Activated CD8-positive, alpha-beta T cell treated with anti-CD3 and anti-CD28 coated beads, Interleukin-2, amount 10 ng/mL, durations not matched to agents 7 days and 5 days (primary cell): ENCODE measurements at places on chromosomes 3 and 15. TPM values are rescaled to one million over a fixed set of nuclear protein-coding genes. Genes with fewer than 3 reads are reported as not detected.

GRCh38 chr3:1346386-1346785 lies 253.6 kb downstream of the CNTN6 start:
- no peak overlapping the region for H3K27ac ChIP-seq
- H3K36me3 ChIP-seq = no peaks in the 10 kb centered on the region
- no peaks in the 10 kb centered on the region for H3K27me3 ChIP-seq

DNA sequence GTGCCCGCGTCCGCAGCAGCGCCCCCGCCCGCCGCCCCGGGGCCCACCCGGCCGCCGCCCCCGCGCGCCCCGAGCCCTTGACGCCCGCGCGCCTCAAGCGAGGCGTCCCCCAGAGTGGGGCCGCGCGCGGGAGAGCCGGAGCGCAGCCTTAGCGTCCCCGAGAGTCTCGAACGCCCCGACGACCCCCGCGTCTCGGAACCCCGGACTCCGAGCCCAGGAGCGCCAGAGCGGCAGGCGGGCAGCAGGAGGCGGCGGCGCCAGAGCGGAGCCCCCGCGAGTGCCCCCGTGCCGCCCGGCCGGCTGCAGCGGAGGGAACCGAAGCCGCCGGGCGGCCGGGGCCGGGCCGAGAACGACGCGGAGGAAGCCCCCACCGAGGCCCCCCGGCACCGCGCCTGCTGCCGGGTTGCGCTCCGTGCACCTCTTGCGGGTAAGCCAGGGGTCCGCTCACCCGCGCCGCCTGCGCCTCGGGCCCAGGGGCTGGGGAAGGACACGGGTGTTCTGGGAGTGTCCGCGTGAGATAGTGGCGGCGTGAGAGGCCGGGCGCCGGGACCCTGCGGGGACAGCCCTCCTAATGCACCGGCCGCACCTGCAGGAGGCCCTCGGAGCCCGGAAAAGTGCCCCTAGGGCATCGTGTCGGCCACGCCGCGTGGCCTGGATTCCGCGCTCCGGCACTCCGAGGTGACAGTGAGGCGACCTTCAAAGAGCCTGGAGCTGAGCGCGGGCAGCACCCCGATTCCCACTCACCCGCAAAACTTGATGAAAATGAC lies 52.0 kb upstream of the ULK4 start:
- peaks cover 12% of the 10 kb centered on the region for H3K36me3 ChIP-seq
- H3K27me3 ChIP-seq = no peaks in the 10 kb centered on the region
- DNase-seq = peak; percentile 45
- H3K4me1 ChIP-seq = peaks cover 35% of the 10 kb centered on the region

DNA sequence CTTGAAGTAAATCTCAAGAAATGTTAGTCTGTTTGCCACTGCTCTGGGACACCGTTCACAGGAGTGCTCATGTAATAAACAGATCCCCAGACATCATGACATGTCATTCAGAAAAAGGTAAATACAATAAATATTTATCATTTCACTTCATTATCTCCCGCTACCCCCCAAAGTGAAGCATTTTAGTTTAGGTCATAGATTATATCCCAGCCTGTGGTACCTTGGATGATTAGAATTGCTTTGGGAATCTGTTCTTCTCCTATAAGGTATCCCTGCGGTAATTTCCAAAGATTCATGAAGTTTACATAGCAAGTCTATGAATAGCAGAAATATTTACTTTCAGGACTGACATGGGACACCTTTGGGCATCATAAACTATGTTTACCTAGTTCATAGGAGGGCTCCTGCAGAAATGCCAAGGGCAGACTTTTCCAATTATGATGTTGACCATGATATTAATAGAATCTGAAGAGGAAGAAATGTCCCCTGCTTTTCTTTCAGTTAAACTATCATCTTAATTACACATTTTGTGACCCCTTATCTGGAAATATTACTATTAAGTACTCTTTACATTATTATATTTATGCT lies 268.0 kb downstream of the NAALADL2 start:
- H3K27me3 ChIP-seq = no peaks in the 10 kb centered on the region
- H3K4me1 ChIP-seq = no peaks in the 10 kb centered on the region
- H3K4me3 ChIP-seq = no peak overlapping the region
- no peaks in the 10 kb centered on the region for H3K36me3 ChIP-seq
- H3K27ac ChIP-seq = no peak overlapping the region

- no peak overlapping the region for H3K27ac ChIP-seq
- H3K27me3 ChIP-seq = no peaks in the 10 kb centered on the region
- no peaks in the 10 kb centered on the region for H3K4me1 ChIP-seq
- H3K36me3 ChIP-seq = no peaks in the 10 kb centered on the region
- no peak overlapping the region for H3K4me3 ChIP-seq
- no peak for DNase-seq
These were observed 93.7 kb downstream of the ZNF280D start for GRCh38 chr15:56639631-56640030.

DNA sequence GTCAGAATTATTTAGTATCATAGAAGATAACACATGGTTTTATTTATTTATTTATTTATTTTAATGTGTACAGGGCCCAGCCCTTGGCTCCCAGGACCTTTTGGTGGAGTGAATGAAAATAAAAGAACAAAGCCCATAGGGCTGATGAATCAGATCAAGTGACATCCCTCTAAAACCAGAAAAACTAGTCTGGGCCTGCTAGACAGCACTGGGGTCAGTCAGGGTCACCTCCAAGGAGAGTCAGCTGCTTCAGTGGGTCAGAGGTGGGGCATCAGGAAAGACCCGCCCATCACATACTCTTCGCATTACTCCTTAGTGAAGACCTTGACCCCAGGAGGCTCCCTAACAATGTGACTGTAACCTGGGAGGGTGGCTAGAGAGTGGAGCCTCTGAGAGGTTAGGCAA lies 12.8 kb downstream of the PPCDC start:
- no peak for DNase-seq
- H3K27me3 ChIP-seq = no peaks in the 10 kb centered on the region
- peaks cover 71% of the 10 kb centered on the region for H3K4me1 ChIP-seq
- H3K36me3 ChIP-seq = peaks cover 38% of the 10 kb centered on the region

DNA sequence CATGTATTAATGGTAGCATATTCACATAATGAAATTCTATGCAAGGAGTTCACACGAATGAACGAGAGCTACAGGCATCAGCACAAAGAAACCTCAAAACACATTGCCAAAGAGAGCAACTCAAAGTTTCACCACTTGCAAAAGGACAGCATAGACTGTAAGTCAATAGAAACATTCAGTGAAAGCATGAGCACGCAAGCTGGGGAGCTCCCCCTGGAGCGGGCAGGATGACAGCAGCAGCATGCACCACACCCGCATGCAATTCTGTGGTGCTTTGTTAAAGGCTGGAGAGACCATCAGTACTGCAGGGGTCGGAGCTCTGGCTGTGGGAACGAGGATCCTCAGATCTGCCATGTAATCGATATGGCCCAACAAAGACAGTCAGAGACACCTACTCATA lies 18.7 kb downstream of the OCA2 start:
- no peak overlapping the region for H3K27ac ChIP-seq
- peaks cover 3% of the 10 kb centered on the region for H3K27me3 ChIP-seq
- no peaks in the 10 kb centered on the region for H3K36me3 ChIP-seq
- no peak for DNase-seq
- no peaks in the 10 kb centered on the region for H3K4me1 ChIP-seq

GRCh38 chr15:70035719-70036077 lies 62.0 kb downstream of the TLE3 start:
- no peak for DNase-seq
- H3K4me1 ChIP-seq = no peaks in the 10 kb centered on the region
- H3K4me3 ChIP-seq = no peak overlapping the region
- H3K36me3 ChIP-seq = no peaks in the 10 kb centered on the region

DNA sequence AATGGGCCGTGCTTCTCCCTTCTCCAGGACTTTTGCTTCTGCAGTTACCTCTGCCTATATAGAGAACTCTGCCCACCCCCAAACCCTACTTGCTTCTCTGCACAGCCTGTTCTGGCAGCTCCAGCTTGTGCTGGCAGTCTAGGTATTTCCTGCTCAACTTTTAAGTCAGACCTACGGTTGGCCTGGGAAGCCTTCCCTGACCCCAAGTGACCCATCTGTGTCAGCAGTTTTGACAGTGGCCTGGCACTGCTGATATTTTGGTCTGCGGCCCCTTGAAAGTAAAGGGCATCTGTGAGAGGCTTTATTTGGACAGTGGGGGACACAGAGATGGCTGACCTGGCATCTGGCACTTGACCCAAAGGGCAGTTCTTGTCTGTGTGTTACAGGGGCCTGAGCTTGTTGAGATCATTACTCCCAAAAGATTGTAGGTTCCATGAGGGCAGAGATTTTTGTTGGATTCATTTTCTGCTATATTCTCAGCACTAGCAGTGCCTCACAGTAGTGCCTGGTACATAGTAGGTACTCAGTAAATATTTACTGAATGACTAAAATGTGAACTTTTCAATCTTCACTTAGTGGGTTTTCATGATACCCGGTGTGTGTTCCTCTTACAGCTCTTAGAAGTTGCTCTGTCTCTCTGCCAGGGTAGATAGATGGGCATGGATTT lies 55.2 kb upstream of the TRAK1 start:
- no peak overlapping the region for H3K27ac ChIP-seq
- no peaks in the 10 kb centered on the region for H3K27me3 ChIP-seq
- no peak for DNase-seq
- no peaks in the 10 kb centered on the region for H3K4me1 ChIP-seq
- peaks cover 10% of the 10 kb centered on the region for H3K36me3 ChIP-seq
- no peak overlapping the region for H3K4me3 ChIP-seq

GRCh38 chr3:5725801-5726200 lies 538.3 kb downstream of the EDEM1 start:
- H3K36me3 ChIP-seq = no peaks in the 10 kb centered on the region
- H3K4me3 ChIP-seq = no peak overlapping the region
- H3K27ac ChIP-seq = no peak overlapping the region
- no peaks in the 10 kb centered on the region for H3K4me1 ChIP-seq
- no peak for DNase-seq

CELSR3 gene
- 20.2 TPM for total RNA-seq

DNA sequence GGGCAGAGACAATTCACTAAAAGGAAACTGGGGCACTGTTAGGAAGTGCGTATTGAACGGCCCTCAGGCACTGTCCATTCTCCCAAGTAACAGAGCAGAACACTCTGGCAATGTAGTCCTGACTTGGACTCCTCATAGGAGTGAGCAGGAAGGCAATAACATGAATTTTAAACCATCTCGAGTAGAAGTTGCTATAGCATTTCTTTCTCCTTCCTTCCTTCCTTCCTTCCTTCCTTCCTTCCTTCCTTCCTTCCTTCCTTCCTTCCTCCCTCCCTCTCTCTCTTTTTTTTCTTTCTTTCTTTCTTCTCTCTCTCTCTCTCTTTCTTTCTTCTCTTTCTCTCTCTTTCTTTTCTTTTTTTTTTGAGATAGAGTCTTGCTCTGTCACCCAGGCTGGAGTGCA lies 46.4 kb upstream of the TRA2B start:
- DNase-seq = no peak
- H3K27me3 ChIP-seq = peaks cover 13% of the 10 kb centered on the region
- H3K27ac ChIP-seq = no peak overlapping the region
- no peak overlapping the region for H3K4me3 ChIP-seq
- H3K4me1 ChIP-seq = peaks cover 4% of the 10 kb centered on the region

FAM3D gene
- not detected for total RNA-seq

- H3K36me3 ChIP-seq = no peaks in the 10 kb centered on the region
- H3K4me3 ChIP-seq = no peak overlapping the region
- no peak for DNase-seq
- H3K4me1 ChIP-seq = no peaks in the 10 kb centered on the region
These were observed 68.3 kb upstream of the GLCE start for GRCh38 chr15:69092159-69092558.

DNA sequence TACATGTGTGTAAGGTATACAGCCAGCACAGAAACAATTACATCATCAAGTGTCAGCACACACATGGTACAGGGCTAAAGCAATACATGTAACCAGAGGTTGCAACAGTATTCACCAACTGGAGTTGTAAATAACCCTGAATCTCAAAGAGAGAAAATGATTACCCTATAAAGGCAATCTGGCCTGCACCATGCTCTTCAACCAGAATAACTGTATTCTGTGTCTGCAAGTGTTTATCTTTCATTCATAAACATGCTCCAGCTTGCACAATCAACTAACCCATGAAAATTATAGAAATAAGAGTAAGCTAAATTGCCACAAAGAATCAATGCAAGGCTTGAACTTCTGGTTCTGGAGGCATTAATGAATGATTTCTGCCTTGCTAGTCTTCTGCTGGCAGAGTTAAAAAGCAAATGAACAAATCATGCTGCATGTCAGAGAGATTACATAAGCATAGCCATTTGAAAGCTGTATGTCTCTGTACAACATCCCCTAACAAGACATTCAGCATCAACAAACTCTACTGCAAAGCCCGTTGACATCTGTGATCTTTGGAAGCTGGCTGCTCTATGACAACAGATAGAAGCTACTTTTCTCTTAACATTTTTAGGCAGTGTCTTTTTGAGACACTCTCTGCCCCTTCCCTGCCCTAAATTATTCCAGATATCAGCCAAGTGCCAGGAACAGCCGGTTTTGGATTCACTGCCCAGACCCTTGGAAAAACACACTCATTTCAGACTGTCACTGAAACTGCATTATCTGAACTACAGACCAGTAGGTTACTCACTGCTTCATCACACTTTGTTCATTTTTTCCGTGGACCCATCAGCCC lies 871.0 kb downstream of the OTOL1 start:
- H3K27ac ChIP-seq = no peak overlapping the region
- no peaks in the 10 kb centered on the region for H3K4me1 ChIP-seq
- DNase-seq = no peak
- no peak overlapping the region for H3K4me3 ChIP-seq

CGNL1 gene
- not detected for total RNA-seq

RHOV gene
- total RNA-seq = not detected

- DNase-seq = no peak
- H3K27me3 ChIP-seq = no peaks in the 10 kb centered on the region
- H3K36me3 ChIP-seq = no peaks in the 10 kb centered on the region
- H3K27ac ChIP-seq = no peak overlapping the region
- H3K4me3 ChIP-seq = no peak overlapping the region
These were observed 494.8 kb downstream of the SHQ1 start for GRCh38 chr3:72353236-72354128.

TSEN2 gene
- 9.4 TPM for total RNA-seq

DNA sequence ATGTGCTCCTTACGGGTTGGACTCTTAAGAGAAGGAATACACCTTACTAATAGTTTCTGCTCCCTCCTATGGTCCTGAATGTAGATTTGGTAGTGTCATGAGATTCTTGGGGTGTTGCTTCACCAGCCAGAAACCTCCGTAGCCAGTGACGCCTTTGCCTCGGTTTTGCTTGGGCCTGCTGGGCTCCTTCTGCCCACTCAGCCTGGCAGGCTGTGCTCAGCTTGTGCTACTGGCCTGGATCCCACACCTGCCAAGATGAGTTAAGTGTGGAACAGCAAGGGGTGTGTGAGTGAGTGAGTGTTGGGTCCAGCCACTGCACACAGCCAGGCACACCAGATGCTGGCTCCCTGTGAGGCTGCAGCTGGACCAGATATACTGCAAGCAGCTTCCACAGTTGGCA lies 560.1 kb downstream of the NLGN1 start:
- H3K27ac ChIP-seq = no peak overlapping the region
- no peak for DNase-seq
- no peaks in the 10 kb centered on the region for H3K36me3 ChIP-seq
- no peaks in the 10 kb centered on the region for H3K27me3 ChIP-seq
- no peak overlapping the region for H3K4me3 ChIP-seq
